Aorta (tissue), 5 donors: ENCODE measurements at places on chromosomes 12 and 14. TPM values are rescaled to one million over a fixed set of nuclear protein-coding genes. Genes with fewer than 3 reads are reported as not detected.
A peak's percentile ranks its signal among the peaks of the same experiment; 100 is the strongest.

GRCh38 chr12:89355243-89356068 is 3.2 kb upstream of the DUSP6 start:
- DNase-seq, result no peak

DNA sequence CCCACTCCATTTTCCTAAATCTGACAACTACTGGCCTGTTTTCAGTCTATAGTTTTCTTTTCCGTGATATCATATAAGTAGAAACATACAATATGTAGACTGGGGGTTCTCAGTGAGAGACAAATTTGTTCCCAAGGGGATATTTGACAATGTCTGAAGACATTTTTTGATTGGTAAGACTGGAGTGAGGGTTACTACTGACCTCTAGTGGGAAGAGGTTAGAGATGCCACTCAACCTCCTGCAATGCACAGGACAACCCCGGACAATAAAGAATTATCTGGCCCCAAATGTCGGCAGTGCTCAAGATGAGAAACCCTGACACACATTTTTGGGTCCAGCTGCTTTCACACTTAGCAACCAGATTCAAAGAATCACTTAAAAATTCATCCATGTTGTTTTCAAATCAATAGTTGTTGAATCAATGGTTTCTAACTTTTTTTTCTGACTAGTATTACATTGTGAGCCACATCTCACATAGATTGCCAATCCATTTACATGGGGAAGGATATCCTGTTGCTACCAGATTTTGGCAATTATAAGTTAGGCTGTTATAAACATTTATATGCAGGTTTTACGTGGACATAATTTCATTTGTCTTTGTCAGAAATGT is 307.1 kb downstream of the RPL10L start:
- DNase-seq, result no peak

GRCh38 chr12:76069339-76069738 is 15.1 kb downstream of the NAP1L1 start:
- no peak for DNase-seq

- DNase-seq, result no peak
Observed at GRCh38 chr12:57296291-57296690, 45.3 kb upstream of the STAC3 start.

GRCh38 chr14:65261946-65262345 is 150.6 kb upstream of the FUT8 start:
- DNase-seq, result no peak

DNA sequence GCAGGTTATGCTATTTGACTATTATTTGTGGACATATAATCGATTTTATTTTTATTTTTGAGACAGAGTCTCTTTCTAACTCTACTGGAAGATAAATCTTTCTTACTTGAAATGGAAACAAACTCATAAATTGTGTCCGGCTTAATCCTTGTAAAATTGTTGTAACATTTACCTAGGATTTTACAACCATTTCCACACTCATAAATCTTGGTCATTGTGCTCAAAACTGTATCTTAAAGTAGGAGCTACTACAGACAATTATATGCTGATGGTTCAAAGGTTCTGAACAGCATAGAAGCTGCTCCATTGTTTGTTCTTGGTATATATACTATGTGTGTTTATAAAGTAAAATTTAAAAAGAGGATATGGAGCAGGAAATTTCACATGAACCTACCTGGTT is 4.6 kb upstream of the ARF6 start:
- DNase-seq, result no peak

DNA sequence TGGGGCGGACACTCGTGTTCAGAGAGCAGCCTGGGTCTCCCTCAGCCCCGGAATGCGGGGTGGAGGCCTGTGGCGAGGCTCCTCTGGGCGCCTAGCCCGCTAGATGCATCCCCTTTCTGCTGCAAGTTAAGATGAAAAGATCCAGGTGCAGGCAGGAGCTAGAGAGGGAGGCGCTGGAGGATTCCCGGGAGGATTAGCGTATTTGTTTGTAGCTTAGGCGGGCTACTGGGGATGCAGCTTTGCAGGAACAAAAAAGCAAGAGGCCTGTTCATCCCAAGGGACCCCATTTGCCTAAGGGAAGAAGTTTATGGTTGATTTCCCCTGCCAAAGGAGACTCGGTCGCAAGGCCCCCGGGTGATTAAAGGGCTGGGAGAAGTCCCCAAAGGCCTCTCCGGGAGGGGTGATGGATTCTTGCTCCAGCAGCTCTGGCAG is 824 bp downstream of the CCDC177 start:
- no peak for DNase-seq

DNA sequence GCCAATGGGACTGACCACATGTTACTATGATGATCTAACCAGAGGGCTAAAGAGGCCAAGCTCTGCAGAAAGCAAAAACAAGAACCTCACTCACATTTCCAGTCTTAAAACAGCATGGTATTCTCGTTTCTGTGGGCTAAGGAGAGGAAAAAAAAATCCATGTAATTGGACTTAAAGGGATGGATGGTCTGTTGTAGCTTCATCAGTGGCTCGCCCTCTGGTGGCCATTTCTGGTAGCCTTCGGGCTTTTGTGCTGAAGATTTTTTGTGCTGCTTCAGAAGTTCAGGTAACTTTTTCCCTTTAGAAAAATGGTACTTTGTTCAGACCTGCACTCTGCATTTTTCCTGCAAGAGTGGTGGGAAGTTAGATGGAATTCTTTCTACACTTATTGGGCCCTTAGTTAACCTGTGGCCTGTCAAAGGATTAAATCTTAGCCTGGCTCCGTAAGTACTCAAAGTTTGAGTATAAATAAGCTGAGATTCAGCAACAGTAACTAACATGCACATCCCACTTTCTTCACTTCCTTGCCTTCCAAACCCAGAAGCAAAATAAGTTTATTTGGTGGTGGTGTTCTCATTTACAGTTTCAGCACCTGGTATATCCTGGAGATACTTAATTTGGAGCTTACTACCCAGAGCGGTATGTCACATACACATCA is 22.3 kb downstream of the DCAF4 start:
- DNase-seq, result peak; percentile 77

DNA sequence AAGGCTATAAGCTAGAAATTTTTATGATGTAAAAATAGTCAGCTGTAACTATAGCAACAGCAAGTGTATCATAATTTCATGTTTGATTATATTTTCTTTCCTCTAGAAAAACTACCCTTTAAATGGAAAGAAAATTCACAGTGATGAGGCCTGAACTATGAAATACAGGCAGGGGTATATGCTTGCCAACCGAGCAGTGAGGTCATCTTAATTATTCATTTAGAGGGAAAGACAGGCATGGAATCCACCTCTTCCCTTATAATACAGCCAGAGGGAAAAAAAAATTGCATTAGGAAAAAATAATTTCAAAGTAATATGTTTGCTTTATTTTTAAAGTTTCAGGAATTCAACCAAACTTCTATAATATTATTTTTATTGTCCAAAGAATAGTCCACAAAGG is 139.8 kb downstream of the EPS8 start:
- no peak for DNase-seq

DNA sequence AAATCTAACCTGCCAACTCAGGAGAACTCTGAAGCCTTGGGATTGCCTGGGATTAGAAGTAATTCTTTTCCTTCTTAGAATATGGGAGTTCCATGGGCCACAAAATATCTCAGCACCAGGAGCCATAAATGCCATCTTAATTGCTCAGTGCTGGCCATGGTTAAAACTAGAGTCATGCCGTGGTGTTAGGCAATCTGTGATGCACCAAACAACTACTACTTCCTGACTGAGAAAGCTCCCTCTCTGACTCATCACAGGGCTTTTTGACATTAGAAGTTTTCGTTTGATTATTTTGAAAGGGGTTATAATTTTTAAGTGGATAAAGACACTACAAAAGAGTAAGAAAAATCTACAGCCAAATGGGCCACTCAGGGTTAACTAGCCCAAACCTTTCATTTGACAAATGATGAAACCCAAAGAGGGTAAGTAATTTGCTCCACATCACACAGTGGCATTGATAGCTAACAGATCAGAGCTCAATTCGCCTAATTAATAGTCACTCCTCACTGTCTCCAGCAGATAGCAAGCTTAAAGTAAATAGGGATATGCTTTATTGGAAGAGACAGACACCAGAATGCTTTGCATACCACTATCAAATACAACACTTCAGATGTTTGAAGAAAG is 377.3 kb downstream of the EMP1 start:
- DNase-seq, result no peak

DNA sequence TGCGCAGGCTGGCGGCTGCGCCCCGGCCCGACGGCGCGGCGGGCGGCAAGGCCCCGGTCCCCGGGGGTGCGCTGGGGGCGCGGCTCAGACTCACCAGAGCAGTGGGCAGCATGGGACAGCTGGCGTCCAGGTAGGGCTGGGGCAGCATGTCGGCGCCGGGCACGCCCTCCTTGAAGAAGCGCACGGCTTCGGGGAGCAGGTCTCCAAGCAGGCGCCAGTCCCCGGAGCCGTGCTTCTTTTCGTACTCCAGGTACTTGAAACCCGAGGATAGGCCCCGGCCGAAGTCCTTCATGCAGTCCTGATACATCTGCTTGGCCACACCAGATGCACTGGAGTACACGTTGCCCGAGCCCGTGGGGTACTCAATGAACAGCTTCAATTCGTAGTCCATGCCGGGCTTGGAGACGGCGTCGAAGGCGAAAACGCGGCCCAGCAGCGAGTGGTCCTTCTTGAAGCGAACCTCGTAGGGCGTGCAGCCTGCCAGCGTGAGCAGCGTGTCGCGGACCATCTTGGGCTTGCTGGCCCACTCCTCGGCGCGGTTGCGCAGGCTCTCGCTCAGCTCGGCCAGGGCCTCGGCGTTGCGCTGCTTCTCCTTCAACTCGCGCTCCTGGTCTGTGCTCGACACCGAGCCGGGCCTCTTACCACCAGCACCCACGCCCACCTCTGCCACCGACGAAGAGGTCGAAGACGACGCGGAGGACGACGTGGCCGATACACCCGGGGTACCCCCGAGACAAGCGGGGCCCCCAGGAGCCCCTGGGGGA is 2.2 kb downstream of the IRF2BPL start:
- DNase-seq, result peak; percentile 84

DNA sequence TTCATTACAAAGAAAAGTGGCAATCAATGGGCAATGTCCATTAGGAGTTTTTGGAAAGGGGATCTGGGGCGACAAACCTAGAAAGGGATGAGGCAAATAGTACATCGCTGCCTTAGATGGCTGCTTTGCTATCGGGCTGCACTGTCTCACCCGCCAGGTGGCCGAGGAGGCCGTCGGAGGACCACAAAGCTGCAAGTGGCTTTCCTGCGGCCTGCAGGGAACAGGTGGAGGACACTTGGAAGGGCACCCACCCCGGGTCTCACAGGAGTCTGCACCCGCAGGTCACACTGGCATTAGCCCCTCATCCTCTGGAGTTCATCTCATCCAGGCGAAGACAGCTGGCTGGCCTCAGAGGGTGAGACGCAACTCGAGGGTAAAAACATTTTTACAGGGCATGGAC is 1392.5 kb downstream of the AACS start:
- DNase-seq, result no peak

GRCh38 chr14:96027431-96028355 is 11.5 kb upstream of the C14orf132 start:
- no peak for DNase-seq

- DNase-seq, result no peak
Observed at GRCh38 chr14:52926953-52927352, 23.9 kb downstream of the FERMT2 start.

DNA sequence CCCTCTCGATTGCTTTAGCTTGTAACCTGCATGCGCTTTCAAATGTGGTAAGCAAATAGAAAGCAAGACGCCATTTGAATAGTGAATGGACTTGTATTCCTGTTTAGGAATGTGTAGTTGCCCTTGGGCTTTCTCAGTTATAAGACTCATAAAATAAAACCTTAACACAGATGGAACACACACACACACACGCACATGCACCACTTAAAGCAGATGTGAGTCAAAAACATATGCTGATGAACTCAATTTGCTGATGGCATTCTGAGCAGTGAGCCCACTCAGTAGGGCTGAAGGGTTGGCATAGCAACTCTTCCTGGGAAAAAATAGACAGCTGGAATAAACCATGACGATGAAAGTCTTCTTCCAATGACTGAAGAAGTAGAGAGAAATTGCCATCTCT is 360.5 kb downstream of the APAF1 start:
- DNase-seq, result no peak

GRCh38 chr12:119807380-119807779 is 69.7 kb downstream of the CIT start:
- no peak for DNase-seq

GRCh38 chr12:132597333-132598316 is 12.8 kb downstream of the LRCOL1 start:
- DNase-seq, result no peak

DNA sequence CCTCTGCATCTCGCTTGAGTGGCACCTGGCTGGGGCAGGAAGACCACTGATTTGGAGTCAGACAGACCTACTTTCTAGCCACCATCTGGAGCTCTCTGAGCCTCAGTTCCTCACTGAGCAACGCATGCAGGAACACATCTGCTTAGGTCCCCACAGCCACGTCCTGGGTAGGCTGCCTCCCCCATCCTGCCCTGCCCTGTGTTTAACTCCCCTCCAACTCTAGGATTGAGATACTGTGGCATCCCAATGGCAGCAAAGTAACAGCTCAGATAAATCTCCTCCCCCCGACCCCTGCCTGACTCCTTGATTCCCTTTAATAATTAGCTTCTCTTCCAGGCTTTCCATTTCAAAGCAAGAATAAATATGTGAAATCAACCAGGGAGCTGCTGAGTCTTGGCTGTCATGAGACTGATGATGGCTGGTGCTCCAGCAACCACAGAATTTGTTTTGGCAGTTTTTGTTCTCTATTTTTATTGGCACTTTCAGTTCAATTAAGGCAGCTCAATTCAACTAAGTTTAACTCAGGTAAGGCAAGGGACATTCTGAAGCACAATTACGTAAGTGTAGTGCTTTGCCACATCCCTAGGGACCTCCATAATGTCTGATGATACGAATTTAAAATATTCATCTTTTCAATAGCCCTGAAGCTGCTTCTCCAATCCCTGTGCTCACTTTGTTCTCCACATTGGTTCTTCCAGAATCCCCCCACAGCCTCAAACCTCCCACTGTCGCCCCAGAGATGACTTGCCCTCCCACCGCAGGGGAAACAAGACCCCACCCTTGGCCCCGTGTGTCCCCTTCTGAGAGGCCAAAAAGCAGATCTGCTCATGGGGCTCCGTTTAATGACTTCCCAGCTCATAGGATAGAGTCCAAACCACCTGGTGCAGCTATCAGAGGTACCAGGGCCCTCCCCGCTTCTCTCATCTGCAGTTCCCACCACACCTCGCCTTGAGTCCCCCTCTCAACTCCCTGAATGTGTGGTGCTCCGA is 58.2 kb downstream of the ESR2 start:
- no peak for DNase-seq

GRCh38 chr14:102827716-102828115 is 50.5 kb downstream of the TRAF3 start:
- no peak for DNase-seq

GRCh38 chr12:131607658-131608447 is 103.0 kb upstream of the SFSWAP start:
- DNase-seq, result no peak

Gene MORN3
- total RNA-seq, result 0.57 TPM

Gene P2RX7
- total RNA-seq, result 12.8 TPM

Gene OVCH1
- 1.0 TPM for total RNA-seq

Gene NID2
- total RNA-seq, result 56.6 TPM

Gene ATP6V1D
- total RNA-seq, result 50.3 TPM

Gene PMCH
- total RNA-seq, result not detected

Gene NINJ2
- 3.8 TPM for total RNA-seq

Gene MYH6
- total RNA-seq, result not detected
